ENCODE measurements at places on chromosomes 12 and 14.

DNA sequence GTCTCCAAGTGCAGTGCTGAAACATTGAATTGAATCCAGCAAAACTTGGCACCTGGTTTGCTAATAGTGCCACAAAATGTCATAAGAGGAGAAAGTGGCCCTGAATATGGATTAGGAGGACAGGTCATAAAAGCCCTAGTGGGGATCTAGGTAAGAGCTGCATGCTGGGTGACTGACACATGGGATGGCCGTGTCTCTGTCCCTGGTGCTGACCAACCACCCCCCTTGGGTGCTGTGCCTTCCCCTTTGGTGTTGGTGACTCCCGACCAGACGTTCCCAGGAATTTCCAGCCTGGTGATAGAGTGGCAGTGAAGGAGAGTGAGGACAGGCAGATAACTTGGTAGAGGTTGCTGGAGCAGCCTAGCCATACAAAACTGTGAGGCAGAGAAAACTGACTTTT, 142.8 kb downstream of the VRK1 start:
- peak; percentile 10 for DNase-seq

GRCh38 chr12:132398386-132398991, 69.1 kb upstream of the GALNT9 start:
- no peak for DNase-seq

DNA sequence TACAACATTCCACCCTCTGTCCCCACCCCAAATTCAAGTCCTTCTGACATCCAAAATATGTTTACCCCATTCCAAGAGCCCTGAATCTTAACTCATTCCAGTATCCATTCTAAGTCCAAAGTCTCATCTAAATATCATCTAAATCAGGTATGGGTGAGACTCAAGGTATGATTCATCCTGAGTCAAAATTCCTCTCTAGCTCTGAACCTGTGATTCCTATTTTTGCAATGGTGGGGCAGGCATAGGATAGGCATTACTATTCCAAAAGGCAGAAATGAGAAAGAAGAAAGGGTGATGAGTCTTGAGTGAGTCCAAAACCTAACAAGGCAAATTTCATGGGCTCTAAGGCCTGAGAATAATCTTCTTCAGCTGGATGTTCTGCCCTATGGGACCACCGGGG, 140.3 kb upstream of the FAR2 start:
- peak; percentile 81 for DNase-seq

DNA sequence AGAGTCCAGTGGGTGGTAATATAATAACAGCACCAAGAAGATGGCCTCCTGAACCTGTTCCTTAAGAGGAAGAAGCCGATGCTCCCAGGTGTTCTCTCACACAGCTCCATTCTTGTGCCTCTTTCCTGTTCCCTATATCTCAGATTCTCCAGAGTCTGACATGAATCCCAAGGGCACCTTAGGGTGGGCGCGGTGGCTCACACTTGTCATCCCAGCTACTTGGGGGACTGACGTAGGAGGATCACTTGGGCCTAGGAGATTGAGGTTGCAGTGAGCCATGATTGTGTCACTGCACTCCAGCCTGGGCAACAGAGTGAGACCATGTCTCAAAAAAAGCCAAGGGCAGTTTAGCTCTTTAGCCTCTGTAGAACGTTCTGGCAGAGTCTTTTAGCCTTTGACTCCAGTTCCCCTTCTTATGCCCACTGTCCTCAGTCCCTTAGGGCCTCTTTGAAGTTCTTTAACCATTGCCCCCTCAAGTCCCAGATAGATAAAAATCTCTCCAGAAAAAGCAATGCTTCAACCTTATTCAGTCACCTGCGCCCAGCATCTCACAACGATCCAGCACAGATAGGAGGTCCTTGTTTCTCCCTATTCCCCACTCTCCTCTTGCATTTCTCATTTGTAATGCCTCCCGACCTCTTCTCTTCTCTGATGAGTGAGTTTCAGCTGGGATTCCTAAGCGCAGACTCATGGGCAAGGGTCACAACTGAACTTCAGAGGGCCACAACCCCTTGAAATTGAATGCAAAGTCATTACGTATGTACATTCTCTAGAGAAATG, 4.7 kb downstream of the CCDC184 start:
- no peak for DNase-seq

DNA sequence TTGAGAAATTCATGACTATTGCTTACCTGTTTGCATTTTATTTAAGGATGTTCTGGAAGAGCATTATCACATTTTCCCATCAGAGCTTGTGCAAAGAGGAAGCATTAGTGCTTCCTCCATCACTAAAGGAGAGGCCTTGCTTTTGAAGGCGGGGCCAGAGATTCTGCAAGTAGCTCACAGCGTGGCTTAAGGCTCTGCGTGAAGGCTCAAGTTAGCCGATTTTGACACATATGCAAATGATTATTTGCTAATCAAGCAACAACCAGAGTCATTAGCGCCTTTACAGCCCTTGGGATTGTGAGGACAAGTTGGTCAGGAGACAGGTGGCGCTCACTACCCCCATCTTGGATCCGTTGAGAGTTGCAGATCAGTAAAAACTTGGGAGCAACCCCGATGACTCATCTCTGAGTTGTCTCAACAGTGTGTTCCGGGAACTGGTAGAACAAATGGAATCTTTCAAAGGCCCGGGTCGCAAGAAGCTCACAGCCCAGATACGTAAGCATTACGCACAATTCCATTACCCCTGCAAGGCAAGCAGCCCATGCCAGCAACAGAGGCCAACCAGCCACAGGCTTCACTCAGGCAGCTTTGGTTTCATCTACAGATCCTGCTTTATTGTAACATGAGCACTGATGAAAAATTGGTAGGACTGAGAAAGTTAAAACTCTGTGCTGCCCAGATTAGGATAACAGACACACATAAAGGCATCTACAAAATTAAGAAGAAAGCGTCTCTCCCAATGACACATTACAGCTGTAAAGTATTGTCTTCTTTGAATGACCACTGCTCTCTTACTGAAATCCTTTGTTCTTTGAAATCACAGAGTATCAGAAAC, 34.9 kb upstream of the SPTSSA start:
- DNase-seq, result peak; percentile 98

DNA sequence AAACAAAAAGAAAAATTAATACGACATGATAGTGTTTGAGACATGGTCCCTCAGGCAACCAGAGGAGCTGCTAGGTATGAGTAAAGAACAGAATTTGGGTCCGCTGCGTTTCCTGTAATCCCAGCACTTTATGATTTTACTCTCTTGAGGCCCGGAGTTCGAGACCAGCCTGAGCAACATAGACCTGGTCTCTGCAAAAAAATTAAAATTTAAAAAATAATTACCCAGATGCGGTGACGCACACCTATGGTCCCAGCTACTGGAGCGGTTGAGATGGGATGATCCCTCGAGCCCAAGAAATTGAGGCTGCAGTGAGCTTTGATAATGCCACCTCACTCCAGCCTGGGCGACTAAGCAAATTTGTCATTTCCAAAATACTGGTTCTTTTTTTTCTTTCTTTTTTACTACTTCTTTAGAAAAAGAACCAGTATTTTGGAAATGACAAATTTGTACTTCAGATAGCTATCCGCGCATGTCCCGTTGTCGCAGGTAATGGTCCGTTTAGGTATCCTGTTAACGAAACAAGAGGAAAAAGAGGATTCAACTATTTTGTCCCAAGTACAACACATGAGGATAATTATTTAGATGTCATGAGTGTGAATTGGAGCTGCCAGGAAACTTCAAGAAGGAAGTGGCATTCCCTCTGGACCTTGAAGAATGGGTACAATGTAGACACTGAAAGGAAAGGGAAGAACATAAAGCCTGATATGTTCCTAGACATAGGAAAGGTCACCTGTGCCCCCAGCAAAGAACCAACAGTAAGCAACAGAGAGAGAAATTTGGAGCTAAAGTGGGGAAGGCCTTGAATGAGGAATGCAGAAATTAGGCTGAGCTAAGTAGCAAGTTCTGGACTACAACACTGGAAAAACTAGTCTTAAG, 1.2 kb upstream of the HECTD1 start:
- DNase-seq, result no peak

- no peak for DNase-seq
These were observed 19.1 kb upstream of the PLA2G1B start for GRCh38 chr12:120346681-120347080.

- no peak for DNase-seq
These were observed 623.0 kb downstream of the AACS start for GRCh38 chr12:125688223-125688622.

- DNase-seq, result no peak
These were observed 29.7 kb downstream of the CCDC88C start for GRCh38 chr14:91387951-91388381.

DNA sequence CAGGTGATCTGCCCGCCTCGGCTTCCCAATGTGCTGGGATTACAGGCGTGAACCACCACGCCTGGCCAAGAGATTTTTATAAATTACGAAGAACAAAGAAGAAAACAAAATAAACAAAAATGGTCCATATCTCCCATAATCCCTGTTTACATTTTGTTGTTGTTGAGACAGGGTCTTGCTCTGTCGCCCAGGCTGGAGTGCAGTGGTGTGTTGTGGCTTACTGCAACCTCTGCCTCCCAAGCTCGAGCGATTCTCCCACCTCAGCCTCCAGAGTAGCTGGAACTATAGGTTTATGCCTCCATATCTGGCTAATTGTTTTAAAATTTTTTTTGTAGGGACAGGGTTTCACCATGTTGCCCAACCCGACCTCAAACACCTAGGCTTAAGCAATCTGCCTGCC, 156.1 kb downstream of the ZNF664 start:
- no peak for DNase-seq

DNA sequence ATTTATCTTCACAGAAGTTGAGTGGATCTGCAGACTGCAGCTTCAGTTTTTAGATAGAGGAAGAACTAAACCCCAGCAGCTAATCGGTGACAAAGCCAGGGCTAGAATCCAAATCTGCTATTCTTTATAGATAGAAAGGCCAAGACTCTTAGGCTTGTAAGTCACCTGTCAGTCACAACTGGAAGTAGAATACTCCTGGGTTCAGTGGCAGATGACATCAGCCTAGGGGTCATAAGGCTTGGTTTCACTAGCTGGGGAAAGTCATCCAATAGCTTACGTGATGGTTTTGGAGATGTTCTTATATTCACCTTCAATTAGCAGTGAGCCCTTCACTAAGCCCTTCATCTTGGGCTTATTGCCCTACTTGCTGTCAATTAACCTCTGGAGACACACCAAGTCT, 93.4 kb downstream of the APAF1 start:
- no peak for DNase-seq

GRCh38 chr14:66017927-66018326, 468.2 kb upstream of the CCDC196 start:
- DNase-seq, result no peak

DNA sequence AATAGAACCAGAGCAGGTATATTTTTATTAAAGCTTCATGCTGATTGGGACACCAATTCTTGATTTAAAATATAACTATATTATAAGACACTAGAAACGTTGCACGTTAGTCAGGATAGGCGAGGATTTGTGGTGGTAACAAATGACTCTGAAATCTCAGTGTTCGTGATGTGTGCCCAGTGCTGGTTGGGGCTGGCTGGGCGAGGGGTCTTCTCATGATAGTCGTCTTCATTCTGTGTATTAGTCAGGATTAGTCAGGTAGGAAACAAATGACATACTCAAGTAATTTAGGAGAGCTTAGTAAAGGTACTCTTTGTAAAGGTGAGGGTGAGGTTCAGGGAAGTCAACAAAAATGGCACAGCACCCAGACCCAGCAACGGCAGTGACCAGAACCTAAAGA, 73.9 kb upstream of the HIF1A start:
- DNase-seq, result no peak

DNA sequence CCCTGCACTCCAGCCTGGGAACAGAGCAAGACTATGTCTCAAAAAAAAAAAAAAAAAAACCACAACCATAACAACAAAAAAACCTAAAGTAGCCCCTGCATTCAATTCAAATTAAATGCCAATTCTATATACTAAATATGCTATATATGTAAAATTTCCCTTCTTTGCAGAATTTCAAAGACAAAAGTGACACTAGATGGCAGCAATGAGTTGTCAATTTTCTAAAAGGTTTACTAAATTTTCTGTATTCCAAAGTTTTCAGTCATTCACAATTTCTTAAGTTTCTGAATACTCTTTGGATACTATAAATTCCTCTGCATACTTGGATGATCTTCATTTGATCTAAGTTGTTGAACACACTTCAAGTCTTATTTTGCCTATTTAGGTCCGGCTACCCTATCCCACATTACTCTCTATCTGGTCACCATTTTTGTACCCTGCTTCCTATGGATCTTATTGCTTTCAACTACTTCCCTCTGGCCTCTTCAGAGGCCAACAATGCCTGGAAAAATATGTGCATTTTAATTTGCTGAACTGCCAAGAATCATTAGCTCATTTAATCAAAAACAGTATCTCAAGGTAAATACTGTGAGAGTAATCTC, 27.9 kb downstream of the HNRNPC start:
- DNase-seq, result no peak

GRCh38 chr14:80536456-80536855, 325.2 kb upstream of the DIO2 start:
- DNase-seq, result peak; percentile 31

DNA sequence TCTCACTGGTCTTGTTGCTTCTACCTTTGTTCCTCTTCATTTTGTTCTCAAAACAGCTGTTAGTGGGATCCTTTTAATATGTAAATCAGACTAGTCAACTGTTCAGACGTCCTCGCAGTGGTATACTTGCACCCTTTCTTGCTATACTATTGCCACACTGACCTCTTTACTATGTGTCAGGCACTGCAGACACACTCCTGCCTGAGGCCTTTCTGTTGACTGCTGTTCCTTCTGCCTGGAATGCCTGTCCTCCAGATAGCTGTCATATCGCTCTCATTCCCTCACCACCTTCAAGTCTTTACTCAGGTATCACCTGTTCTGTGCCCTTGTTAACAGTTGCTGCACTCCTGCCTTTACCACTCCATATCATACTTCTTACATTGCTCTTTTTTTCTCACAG, 90.0 kb upstream of the TMEM263 start:
- DNase-seq, result peak; percentile 32

DNA sequence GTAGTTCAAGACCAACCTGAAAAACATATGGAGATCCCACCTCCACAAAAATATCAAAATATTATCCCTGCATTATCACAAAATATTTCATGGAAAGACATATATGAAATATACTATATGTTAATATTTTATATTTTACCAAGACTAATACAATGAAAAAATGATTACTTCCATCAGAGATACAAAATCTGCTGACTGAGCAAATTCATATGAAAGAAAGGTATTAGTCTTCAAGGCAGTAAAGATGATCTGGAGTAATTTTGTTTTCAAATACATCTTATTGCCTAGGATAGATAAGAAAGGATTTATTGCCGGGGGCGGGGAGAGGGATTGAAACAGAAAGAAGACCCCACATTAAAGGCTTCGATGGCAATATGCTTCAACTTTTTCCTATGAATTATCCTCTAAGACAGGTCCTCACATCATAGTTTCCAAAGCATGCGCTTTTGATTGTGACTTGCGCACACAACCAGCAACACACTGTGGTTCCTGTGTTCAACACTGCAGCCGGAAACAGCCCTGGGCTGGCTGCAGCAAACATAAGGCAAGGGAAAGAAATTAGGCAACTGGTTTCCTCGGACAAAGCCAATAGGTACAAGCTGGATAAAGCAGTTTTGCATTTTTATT, 83.2 kb downstream of the SPPL3 start:
- no peak for DNase-seq
